ENCODE measurements at places on chromosomes 6 and 20.

GRCh38 chr6:121573481-121573880 is 138.0 kb downstream of the GJA1 start:
- DNase-seq: no peak

DNA sequence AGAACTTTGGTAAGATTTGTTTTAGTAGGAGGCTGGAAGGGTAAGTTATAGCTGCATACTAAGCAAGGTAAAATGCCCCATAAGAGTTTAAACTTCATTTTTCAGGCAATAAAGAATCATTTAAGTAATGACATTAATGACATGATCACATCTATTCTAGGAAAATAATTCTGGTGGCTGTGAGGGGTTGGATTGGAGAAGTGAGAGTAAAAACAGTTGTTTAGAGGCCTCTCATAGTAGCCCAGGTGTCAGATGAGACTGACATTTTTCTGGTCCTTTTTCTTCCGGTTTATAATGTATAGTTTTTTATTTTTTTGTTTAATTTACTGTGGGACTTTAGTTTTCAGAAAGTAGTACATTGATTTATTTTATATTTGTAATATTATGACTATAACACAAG is 40.8 kb downstream of the ITCH start:
- DNase-seq: no peak

DNA sequence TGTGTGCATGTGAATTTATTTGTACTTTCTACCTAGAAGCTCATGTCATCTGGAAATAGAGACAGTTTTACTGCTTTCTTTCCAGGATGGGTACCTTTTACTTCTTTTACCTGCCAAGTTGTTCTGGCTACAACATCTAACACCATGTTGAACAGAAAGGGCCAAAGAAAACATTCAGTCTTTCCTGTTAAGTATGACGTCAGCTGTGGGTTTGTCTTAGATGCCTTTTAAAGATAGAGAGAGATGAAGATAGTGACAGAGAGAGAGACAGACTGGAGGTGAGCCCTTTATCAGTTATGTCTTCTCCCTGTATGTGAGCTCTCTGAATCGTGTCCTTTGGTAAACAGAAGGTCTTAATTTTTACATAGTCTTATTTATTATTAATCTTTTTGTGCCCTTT is 3.4 kb upstream of the DACT2 start:
- DNase-seq: no peak

DNA sequence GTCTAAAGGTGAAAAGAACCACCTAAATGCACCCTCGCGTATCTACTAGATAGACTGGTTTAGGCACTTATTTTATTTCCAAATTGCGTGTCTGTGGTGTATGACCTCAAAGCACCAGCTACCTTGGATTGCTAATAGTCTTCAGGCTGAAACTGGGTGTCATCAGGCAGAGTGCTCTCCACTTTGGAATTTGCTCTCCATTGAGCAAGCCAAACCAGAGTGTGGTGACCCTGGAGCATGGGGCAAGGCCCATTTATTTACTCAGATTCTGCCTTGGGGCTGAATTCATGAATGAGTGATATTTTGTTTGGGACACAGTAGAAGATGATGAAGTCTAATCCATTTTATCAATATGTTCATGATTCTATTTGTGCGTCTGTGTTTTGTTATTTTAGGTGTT is 812.8 kb upstream of the SLC35B3 start:
- DNase-seq: no peak

- DNase-seq: no peak
Observed at GRCh38 chr20:37354210-37355195, 8.6 kb downstream of the SRC start.

- peak; percentile 39 for DNase-seq
Observed at GRCh38 chr6:166770216-166771116, 143.4 kb upstream of the RPS6KA2 start.

DNA sequence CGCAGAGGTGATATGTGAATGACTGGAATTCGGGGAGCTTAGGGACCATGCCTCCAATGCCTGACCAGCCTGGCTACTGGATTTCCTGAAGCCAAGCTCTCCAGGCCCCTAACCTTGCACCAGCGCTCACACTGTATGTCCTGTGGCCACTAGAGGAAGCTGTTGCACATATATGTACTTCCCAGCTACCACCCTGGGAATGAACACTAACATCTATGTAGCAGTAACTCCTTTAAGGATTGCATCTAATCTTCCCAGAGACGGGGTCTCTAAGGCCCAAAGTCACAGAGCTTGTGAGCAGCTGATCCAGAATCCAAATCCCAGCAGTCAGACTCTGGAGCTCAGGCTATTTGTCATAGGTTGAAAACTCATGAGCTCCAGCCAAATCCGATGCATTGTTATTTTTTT is 20.4 kb upstream of the BPIFB1 start:
- peak; percentile 68 for DNase-seq

GRCh38 chr20:37327748-37328147 is 18.2 kb upstream of the SRC start:
- no peak for DNase-seq

GRCh38 chr20:59817846-59818615 is 115.4 kb downstream of the SYCP2 start:
- peak; percentile 23 for DNase-seq

GRCh38 chr6:133227344-133227743 is 13.8 kb upstream of the EYA4 start:
- DNase-seq: no peak

DNA sequence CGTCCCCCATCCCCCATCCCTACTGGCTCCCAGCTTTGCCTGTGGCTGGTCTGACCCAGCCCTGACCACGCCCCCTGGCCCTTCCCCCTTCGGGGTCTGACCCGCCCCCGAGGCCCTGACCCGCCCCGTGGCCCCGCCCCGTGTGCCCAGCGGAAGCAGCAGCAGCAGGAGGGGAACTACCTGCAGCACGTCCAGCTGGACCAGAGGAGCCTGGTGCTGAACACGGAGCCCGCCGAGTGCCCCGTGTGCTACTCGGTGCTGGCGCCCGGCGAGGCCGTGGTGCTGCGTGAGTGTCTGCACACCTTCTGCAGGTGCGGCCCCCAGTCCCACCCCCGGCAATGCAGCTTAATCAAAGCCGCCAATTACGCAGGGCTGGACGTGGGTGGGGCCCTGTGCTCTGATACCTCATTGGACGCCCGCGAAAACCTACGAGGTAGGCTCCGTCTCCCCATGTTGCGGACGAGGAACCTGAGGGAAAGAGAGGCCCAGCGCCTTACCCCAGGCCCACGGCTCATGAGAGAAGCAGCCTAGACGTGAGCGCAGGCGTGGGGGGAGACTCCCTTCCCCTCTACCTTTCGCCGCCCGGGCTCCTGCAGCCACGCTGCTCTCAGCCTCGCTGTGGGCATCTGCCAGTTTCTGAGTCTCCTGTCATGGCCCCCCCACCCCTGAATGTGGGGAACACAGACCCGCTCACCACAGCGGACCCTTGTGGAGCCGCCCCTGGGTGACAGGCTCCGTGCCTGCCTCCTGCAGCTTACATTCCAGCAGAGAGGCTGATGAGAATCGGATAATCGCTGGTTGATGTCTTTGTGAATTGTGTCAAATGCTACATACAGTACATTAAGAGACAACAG is 12.8 kb downstream of the RBCK1 start:
- no peak for DNase-seq

GRCh38 chr6:19632230-19632629 is 204.9 kb upstream of the ID4 start:
- DNase-seq: no peak

DNA sequence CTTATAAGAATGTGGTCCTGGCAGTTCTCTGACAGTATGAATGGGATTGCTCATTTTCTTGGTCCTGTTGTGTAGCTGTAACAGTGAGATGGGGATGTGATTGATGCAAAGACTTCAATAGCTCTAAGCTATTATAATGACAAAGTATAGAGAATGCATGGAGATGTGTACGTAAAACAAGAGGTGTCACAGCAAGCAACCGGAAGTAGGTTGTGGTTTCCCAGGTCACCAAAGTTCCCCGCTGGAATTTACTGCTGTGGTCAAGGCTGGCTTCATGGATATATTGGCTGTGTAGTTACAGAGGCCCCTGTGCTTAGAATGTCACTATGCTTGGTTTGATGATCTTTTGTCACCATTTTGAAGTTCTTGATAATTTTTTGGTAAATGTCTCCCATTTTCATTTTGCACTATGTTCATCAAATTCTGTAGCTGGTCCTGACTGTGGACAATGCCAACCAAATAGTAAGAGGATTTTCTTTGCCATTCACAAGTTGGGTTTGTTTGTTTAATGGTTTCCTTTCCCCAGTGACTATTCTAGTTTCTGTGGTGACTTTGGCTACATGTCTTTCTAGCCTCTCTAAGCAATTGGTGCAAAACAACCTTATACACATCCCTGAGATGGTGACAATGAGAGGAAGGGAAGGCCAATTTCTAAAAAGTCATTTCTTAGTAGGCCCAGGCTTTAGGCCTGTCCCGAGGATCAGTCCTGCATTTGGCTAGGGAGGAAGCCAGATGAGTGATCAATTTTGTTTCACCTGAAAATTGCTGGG is 10.5 kb downstream of the DNAH8 start:
- no peak for DNase-seq

- no peak for DNase-seq
Observed at GRCh38 chr6:136216503-136217401, 33.4 kb downstream of the MTFR2 start.

DNA sequence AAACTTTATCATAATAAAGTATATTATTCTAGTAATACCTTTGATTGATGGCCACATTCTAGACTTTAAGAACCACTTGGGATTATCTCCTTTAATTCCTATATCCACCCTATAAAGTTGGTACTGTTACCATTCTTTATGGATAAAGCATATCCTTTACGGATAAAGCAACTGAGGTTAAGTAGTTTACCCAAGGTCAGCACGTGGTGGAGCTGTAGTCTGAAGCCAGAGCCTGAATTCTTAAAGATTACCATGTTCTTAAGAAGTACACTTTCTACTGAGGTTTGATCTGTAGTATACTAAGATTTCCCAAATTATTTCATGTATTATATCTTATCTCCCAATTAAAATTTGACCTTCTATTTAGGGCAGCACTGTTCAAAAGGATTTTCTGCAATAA is 3.0 kb upstream of the NCOA7 start:
- DNase-seq: no peak

Measured in ecto neural progenitor cell (in vitro differentiated cells).